ENCODE measurements at places on chromosomes 2 and 18.

GRCh38 chr2:170950221-170950761 is 21.2 kb downstream of the GORASP2 start:
- no peak for DNase-seq

- no peak for DNase-seq
Observed at GRCh38 chr2:110802208-110802932, 70.0 kb downstream of the ACOXL start.

DNA sequence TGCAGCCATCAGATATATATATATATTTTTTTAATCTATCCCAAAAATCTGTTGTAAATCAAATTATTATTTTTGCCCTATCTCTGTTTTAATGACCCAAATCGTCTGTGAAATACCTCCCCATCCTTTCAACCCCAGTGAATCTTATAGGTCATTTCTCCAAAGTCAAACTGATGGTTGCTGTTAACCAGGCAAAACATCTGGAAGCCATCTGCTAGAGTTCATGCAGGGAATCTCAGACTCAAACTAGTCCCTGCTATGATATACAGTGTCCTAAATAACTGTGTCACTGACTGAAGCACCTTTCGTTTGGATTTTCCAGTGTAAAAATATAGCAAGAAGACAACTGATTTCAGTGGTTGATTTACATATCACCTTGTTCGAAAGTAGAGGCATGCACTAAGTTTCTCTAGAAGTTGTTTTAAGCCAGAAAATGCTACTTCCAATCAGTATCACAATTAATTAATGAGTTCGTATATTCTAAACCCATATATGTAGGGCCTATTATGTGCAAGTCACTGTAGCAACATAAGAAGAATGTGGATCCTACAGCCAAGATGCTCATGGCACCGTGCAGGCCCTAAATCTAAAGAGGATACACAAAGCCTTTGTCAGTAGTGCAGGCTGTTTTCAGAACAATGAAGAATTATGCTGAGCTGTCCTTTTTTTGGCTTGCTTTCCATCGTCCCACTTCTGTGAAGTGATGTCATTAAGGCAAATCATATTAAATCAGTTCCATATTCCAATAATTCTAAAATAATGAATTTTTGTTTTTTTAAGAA is 566.0 kb downstream of the STK39 start:
- DNase-seq = no peak

DNA sequence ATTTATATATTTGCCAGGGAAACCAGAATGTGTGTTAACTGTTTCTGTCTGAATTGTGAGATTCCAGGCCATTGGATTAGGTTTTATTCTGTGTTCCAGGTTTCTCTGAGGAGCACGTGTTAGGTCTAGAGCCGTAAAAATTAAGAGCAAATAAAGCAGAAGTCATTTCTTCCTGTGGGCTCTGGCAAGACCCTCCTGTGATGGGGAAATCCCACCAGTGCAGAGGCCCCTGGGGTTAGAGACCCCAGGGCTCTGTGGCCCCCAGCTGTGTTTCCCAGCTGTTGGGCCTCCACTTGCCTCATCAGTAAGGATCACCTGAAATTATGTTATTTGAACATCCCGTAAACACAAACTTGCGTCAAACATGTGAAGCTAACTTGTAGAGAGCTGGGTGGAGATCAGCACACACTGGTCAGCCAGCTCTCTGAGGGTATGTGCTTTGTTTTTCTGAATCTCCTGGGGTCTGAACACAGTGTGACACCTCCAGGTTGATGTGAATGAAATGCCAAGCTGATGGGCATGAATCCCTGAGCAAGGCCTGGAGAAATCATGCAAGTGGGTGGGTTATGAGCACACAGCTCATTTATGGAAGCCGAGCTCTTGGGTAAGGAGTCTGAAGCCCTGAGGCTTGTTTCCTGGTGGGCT is 50.3 kb downstream of the HK2 start:
- DNase-seq = no peak

- no peak for DNase-seq
Observed at GRCh38 chr2:85230679-85231467, 96.9 kb downstream of the TGOLN2 start.

GRCh38 chr2:74740395-74740740 is 86.3 kb downstream of the SEMA4F start:
- DNase-seq = no peak

DNA sequence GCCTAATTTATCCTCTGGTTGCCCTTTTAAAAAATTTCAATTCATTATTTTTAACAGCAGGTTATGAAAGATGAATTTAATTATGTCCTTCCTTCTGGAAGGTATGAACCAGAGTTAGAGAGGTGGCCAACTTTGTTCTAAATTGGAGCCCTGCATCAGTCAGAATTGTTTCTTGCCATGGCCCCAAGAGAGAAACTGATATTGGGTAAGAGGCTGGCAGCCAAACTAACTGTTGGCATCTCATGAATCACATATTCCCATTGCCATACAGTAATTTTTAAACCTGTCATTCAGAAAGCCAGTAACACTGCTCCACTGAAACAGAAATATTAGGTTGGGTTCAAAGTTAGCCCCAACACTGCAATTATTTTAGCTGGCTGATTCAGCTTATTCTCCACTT is 67.4 kb downstream of the SMAD2 start:
- DNase-seq = no peak

DNA sequence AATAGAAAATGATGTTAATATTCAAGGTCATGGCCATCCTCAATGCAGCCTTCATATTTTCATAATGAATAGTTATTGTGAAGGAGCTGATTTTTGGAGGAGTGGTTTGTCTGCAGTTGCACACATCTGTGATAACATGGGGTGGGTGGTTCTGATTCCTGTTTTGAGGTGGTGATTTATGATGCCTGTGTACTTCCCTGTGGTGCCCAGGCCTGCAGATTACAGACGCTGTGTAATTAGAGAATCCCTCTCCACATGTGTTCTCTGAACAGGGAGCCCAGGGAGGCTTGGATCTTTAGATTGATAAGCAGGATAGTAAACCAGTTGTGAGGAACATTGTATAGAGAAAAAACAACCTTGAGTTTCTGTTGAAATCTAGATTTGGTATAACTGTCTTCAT is 117.5 kb downstream of the AGAP1 start:
- DNase-seq = no peak

- no peak for DNase-seq
Observed at GRCh38 chr18:74806700-74807416, 209.2 kb downstream of the ZNF407 start.

DNA sequence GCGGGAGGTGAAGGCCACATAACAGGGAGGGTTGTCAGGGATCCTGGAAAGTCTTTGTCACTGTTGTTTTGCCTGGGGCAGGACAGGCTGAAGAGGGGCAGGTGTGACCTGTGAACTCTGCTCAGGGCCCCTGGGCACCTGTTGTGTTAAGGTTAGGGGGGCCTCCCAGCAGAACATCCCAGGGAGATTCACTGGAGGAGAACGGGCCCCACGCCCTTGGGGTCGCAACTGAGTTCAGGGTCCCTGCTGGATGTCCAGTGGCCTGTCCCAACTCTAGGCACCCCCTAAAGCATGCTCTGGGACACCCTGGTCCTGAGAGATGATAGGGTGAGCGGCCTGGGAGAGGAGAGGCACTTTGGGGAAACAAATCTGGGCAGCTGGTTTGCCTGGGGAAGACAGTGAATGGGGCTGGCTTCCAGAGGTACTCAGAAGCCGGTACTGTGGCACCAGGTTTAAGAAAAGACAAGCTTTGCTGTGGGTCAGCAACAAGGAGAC is 22.9 kb downstream of the GPR35 start:
- no peak for DNase-seq

- no peak for DNase-seq
Observed at GRCh38 chr2:5322396-5322795, 369.8 kb upstream of the SOX11 start.

DNA sequence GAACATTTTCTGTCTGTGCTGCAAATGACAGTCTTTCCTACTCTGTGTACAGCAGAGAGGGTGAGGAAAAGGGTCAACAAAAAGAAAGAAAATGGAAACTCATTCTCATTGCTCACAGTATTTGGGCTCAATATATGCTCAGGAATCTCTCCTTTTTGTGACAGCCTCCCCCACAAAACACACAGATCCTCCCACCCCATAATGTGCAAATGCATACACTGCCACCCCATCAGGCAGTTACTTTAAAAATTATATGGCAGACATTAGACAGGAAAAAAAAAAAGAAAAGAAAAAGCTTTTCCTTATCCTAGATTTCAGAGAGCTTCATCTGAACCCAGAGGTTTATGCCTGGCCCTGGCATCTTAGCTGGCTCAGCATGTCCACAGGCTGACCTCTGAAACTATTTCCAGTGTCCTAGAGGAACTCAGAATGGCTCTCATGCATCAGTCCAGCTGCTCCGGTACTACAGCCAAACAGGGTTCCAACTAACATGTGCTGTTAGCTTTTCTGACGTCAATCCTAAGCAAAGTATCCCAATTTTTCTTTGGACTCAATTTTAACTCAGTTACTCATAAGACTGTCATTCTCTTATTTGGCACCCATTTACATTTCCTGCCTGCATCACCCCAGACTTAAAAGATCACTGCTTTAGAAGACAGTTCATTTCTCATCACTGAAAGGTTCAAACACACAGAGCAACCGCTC is 105.9 kb downstream of the RBMS1 start:
- DNase-seq = no peak

- no peak for DNase-seq
Observed at GRCh38 chr2:232893834-232894233, 23.8 kb downstream of the SNORC start.

- DNase-seq = no peak
Observed at GRCh38 chr2:217430916-217431576, 571.2 kb upstream of the TNP1 start.

- DNase-seq = no peak
Observed at GRCh38 chr2:41160439-41160838, 708.5 kb upstream of the SLC8A1 start.

DNA sequence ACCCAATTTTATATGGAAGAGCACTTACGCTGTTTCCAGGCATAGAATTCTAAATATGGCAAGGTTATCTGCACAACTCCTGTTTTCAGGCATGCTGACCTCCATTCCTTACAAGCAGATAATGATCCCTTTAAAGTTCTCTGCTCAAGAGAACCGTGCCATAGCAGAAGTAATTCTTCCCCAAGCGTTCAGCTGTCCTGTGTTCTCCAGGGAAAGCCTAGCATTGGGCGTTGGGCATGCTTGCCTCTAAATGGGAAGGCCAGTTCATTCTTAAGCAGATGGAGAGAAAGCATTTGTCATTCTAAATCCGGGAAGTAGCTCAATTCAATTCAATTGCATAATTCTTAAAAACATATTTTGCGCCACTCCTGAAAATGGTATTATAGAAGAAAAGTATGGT is 55.7 kb upstream of the EML4 start:
- DNase-seq = no peak

DNA sequence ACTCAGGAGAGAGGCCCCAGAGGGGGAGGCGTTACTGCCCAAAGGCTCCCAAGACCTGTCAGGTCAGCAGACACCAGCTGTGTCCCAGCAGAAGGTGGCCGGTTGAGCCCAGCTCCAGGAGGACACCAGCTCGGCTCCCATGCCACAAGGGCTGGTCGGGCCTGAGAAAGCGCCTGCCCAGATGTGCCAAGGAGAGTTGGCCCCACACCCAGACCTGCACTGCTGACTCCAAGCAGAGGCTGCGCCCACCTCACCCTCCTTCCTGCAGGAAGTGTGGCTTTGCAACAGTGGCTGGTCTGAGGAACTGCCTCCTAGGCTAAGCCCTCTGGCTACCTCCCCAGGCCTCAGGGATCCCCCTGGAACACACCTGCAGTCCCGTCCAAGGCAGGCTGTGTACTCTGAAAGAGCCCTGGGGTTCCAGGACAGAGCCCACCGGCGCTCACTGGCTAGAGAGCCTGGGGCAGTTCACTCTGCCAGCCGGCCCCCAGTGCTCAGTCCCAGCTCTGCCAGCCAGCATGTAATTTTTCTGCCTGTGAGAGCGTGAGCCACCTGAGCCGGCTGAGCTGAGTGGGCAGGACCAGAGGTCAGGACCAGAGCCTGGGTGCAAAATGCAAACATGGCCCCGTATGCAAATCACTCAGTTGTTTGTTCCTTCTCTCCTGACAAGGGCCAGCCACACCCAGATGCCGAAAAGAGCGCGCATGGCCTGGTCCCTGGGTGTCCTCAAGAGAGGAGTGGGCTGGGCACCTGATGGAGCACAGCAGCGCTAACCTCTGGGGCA is 36.9 kb upstream of the PTMA start:
- DNase-seq = no peak

- DNase-seq = no peak
Observed at GRCh38 chr2:11764359-11764758, 17.9 kb downstream of the LPIN1 start.

DNA sequence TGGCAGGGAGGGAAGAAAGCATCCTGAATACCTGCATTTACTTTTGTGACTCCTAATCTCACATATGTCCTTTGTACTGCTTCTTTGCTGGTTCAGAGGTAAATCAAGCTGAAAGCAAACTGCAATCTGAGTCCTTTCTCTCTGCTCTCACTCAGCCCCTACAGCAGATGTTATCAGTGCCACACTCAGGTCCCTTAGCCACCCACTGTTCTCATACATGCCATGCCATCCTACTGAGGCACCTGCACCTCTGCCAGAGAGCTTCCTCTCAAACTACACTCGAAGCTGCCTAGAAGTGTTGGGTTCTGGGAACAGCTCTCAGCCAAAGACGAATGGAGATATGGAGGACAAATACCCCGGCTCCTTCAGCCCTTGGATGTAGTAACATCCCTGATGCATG is 244.5 kb downstream of the TXNL1 start:
- DNase-seq = no peak

DNA sequence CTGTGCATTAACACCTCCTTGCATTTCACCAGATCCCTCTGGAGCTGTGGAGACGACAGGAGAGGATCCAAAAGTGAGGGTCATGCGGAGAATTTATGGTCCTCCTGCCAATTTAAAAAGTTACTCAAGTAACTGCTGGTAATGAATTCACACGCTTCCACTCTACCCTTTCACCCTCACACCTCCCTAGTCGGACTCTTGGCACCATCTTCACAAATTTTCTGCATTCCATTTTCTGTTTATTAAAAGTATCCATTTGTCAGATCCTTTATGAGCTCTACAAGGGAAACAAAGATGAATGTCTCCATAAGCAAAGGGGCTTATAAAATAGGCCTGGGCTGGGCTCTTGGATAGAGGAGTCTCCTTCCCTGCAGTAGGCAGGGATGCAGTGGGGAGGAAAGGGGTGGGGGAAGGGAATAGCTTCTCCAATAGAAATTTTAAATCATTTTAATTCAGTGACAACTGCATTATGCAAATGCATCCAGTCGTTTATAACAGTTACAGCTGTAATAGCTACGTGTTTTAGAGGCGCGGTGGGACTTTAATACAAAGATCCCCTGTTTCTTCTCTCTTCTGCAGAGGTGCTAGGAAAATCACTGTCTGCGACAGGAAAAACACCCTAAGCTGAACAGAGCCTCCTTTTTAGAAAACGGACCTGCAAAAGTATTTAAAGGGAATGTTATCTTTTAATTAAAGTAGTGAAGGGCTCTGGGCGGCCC is 132.2 kb downstream of the EPHA4 start:
- no peak for DNase-seq

DNA sequence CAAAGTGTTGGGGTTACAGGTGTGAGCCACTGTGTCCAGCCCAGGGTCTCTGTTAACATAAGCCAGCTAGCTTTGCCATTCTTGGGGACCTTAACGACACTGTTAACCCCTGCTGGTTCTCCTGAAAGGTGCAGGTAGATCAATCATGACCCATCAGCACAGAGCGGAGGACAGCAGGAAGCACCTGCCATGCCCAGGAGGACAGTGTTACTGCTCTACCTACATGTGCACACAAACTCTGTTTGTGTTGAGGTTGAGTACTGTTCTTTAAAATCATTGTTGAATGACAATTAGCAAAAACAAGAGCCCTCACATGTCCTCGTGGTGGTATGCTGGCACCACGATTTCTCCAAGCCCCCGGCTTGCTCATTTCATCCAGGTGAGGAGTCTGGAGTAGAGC is 120.9 kb downstream of the FAM210A start:
- no peak for DNase-seq

GRCh38 chr2:107303964-107304363 is 418.0 kb upstream of the ST6GAL2 start:
- DNase-seq = no peak

Measured in SK-N-MC (cell line).